Activated CD4-positive, alpha-beta T cell treated with anti-CD3 and anti-CD28 coated beads, Interleukin-2, amount 10 ng/mL, durations not matched to agents 7 days and 5 days (primary cell): ENCODE measurements at places on chromosomes 12 and 14. TPM values are rescaled to one million over a fixed set of nuclear protein-coding genes. Genes with fewer than 3 reads are reported as not detected.

DNA sequence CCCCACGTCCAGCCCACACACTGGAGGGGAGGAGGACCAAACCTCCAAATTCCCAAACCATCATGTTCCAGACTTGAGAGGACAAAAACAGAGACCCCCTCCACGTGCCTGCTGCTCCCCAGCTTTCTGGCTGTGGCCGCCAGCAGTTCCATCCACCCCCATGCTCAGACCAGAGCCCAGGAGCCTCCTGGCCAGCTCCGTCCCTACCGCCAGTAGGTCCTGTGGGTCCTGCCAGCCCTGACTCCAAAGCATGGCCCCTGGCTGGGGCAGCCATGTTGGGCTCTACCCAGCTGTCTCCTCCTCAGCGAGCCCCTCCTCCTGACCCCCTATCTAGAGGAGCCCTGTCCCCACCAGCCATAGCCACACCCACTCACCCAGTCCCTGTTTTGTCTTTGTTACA lies 227.3 kb upstream of the RTL1 start:
- peaks cover 8% of the 10 kb centered on the region for H3K27me3 ChIP-seq
- no peaks in the 10 kb centered on the region for H3K36me3 ChIP-seq
- no peak overlapping the region for H3K27ac ChIP-seq
- peaks cover 16% of the 10 kb centered on the region for H3K4me1 ChIP-seq
- DNase-seq = no peak

GRCh38 chr12:31612819-31613218 lies 21.9 kb upstream of the DENND5B start:
- no peak overlapping the region for H3K4me3 ChIP-seq
- no peak overlapping the region for H3K27ac ChIP-seq
- DNase-seq = no peak
- peaks cover 1% of the 10 kb centered on the region for H3K36me3 ChIP-seq
- no peaks in the 10 kb centered on the region for H3K4me1 ChIP-seq

DNA sequence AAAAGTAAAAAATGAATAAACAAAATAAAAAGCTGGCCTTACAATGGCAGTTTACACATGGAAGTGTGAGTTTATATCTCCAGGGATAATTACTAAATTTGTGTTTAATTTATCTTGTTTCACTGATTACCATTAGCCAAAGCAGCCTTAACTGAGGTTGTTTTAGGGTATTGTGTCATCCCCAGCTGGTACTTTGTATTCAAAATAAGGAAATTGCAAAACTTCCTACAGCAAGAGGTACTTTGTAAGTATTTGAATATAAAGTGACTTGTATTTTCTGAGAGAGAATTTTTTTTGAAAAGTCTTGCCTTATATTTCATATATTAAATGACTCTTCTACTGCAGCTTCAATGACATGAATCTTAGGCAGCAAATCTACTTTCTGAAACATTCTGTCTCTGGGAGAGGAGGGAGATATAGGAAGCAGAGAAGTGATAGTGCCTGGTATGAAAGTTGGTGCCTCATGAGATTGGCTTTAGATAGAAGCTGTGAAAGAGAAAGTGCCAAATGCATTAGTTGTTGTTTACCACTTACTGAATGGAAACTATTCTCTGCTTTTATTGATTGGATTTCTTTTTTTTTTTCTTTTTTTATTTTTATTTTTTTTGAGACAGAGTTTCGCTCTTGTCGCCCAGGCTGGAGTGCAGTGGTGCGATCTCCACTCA lies 6.7 kb downstream of the FNTB start:
- H3K36me3 ChIP-seq = peaks cover 25% of the 10 kb centered on the region
- no peaks in the 10 kb centered on the region for H3K27me3 ChIP-seq
- DNase-seq = no peak
- peaks cover 61% of the 10 kb centered on the region for H3K4me1 ChIP-seq
- no peak overlapping the region for H3K4me3 ChIP-seq
- H3K27ac ChIP-seq = peak overlapping the region; percentile 60

GRCh38 chr14:105026033-105026785 lies 5.3 kb upstream of the CDCA4 start:
- H3K4me3 ChIP-seq = no peak overlapping the region
- peak overlapping the region; percentile 77 for H3K27ac ChIP-seq
- peaks cover 2% of the 10 kb centered on the region for H3K36me3 ChIP-seq
- no peaks in the 10 kb centered on the region for H3K27me3 ChIP-seq
- peaks cover 47% of the 10 kb centered on the region for H3K4me1 ChIP-seq
- no peak for DNase-seq

DNA sequence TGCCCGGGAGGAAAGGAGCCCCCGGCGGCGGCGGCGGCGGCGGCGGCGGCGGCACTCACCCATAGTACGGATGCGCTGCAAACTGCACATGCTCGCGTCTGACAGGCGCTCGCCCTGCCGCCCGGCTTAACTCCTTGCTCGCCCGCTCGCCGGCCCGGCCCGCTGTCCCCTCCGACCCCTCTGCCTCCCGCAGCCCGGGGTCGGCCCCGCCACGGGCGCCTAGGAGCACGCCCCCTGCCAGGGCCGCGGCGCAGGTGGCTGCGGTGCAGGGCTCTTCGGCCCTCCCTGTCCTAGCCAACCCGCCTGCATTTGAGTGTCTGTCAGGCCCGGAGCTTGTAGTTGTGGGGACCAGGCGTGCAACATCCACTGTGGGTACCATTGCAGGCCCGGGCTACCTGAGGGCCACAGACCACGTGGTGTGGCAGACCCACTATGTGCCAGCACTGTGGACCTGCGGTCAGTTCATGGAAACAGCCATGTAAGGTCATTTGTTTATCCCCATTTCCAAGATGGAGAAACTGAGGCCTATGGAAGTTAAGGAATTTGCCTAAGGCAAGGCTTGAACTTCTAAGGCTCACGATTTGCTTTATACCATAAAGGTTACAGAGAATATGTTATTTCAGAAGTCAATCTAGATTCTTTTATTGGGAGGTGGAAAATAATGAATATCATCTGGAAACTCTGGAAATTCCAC lies 17.6 kb upstream of the PLEKHH1 start:
- peak overlapping the region; percentile 41 for H3K27ac ChIP-seq
- H3K4me1 ChIP-seq = peaks cover 20% of the 10 kb centered on the region
- H3K27me3 ChIP-seq = peaks cover 56% of the 10 kb centered on the region
- peak; percentile 28 for DNase-seq
- H3K4me3 ChIP-seq = peak overlapping the region; percentile 64
- no peaks in the 10 kb centered on the region for H3K36me3 ChIP-seq

DNA sequence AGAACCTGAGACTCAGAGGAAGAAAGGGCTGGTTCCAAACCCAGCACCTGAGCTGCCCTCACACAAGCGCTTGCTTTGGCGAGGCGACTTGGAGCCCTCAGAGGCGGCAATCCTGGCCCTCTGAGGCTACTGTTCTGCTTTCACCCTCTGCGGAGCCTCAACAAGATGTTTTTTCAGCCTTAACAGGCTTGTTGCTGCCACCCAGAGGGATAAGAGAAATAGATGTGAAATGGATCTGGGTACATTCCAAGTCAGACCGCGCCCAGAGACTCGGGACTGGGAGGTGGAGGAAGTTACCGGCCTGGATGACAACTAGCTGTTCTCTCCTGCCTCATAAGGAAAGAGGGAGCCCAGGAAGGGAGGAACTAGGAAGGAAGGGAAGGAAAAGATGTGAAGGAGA lies 89.6 kb downstream of the TTC7B start:
- no peaks in the 10 kb centered on the region for H3K4me1 ChIP-seq
- no peaks in the 10 kb centered on the region for H3K36me3 ChIP-seq
- no peaks in the 10 kb centered on the region for H3K27me3 ChIP-seq
- H3K27ac ChIP-seq = no peak overlapping the region

- H3K4me1 ChIP-seq = peaks cover 31% of the 10 kb centered on the region
- no peaks in the 10 kb centered on the region for H3K27me3 ChIP-seq
- H3K36me3 ChIP-seq = peaks cover 4% of the 10 kb centered on the region
- peak overlapping the region; percentile 87 for H3K27ac ChIP-seq
- H3K4me3 ChIP-seq = peak overlapping the region; percentile 83
- no peak for DNase-seq
Observed at GRCh38 chr14:39113685-39114072, 444 bp upstream of the GEMIN2 start.

GRCh38 chr12:124719231-124719630 lies 144.4 kb downstream of the SCARB1 start:
- H3K27ac ChIP-seq = no peak overlapping the region
- H3K4me3 ChIP-seq = no peak overlapping the region
- H3K4me1 ChIP-seq = peaks cover 6% of the 10 kb centered on the region
- peaks cover 4% of the 10 kb centered on the region for H3K27me3 ChIP-seq

DNA sequence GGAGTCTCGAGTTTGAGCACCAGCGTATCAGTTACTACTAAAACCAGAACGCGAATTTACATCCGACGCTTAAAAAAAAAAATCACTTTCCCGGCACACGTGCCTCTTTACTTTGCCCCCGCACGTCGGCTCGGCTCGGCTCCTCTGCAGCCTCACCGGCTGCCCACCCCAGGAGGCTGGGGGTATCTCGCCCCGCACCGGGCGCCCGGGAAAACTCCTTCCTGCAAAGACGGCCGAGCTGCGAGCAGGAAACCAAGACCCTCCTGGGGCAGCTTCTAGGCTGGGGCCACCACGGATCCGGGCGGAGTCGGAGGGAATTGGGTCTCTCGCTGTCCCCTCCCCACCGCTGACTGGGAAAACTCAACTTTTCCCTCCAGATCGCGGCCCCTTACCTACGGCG lies 610 bp downstream of the VSIG10 start:
- DNase-seq = peak; percentile 6
- H3K4me3 ChIP-seq = peak overlapping the region; percentile 80
- H3K27me3 ChIP-seq = peaks cover 18% of the 10 kb centered on the region
- H3K27ac ChIP-seq = no peak overlapping the region
- H3K4me1 ChIP-seq = peaks cover 6% of the 10 kb centered on the region

- H3K4me1 ChIP-seq = no peaks in the 10 kb centered on the region
- H3K27me3 ChIP-seq = no peaks in the 10 kb centered on the region
- H3K36me3 ChIP-seq = peaks cover 38% of the 10 kb centered on the region
- no peak for DNase-seq
Observed at GRCh38 chr14:95413289-95414215, 93.8 kb upstream of the CLMN start.

GRCh38 chr14:21184254-21184653 lies 28.4 kb upstream of the OR5AU1 start:
- no peak overlapping the region for H3K27ac ChIP-seq
- H3K27me3 ChIP-seq = peaks cover 21% of the 10 kb centered on the region
- no peak for DNase-seq
- H3K4me1 ChIP-seq = no peaks in the 10 kb centered on the region

GRCh38 chr14:105861985-105862465 lies 335.6 kb downstream of the TMEM121 start:
- H3K4me1 ChIP-seq = peaks cover 75% of the 10 kb centered on the region
- H3K36me3 ChIP-seq = peaks cover 3% of the 10 kb centered on the region
- peak overlapping the region; percentile 70 for H3K4me3 ChIP-seq
- peaks cover 6% of the 10 kb centered on the region for H3K27me3 ChIP-seq

DNA sequence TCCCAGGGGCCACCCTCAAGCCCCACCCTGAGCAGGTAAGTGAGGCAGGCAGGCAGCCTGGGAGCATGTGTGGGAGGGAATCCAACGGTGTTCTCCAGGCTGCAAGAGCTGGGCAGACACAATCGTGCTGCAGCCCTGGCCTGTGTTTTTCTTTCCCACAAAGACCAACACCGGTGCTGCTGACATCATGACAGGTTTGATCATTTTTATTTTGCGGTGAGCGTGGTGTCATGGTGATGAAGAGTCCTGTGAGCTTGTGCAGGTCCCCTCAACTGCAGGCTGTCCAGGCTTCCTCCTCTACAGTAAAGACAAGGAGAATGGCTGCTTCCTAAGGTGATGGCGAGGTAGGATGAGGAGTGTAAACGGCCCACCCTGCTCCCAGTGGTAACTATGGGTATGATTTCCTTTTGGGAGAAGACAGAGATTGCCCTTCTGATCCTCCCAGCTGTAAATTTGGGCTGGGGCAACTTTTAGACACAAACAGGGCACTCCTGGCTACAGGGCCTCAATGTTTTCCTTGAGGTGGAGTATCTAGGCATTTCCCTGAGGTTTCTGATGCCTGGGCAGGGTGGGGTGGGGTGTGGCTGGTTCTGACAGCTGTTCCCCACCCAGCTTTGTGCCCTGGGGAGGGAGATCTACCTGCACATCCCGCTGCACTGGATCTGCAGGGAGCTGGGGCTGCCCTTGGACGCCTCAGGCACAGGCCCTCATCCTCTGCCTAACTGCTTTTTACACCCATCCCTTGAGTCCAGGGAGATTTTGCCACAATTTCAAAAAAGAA lies 109.1 kb downstream of the VCPKMT start:
- peak overlapping the region; percentile 54 for H3K27ac ChIP-seq
- peaks cover 30% of the 10 kb centered on the region for H3K36me3 ChIP-seq
- H3K4me3 ChIP-seq = no peak overlapping the region
- H3K27me3 ChIP-seq = no peaks in the 10 kb centered on the region
- no peak for DNase-seq
- peaks cover 50% of the 10 kb centered on the region for H3K4me1 ChIP-seq

DNA sequence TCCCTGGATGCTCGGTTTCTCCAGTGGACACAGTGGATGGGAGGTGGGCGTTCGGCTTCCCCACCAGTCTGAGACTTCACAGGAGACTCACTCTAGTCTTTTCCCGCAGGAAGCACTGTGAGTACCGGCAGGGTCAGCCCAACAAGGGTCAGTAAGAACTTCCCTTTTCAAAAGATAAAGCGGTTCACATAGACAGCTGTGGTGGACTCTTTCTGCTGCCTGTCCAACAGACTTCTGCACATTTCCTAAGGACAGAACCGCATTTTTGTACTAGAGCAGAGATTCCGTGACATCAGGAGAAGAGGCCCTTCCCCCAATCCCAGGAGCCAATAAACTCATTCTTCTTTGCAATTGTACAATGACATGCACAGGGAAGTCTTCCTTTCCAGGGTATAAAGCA lies 10.4 kb downstream of the LTBR start:
- no peaks in the 10 kb centered on the region for H3K4me1 ChIP-seq
- no peak overlapping the region for H3K4me3 ChIP-seq
- H3K36me3 ChIP-seq = no peaks in the 10 kb centered on the region
- no peak overlapping the region for H3K27ac ChIP-seq
- no peak for DNase-seq

- H3K36me3 ChIP-seq = no peaks in the 10 kb centered on the region
- H3K4me1 ChIP-seq = no peaks in the 10 kb centered on the region
- no peak for DNase-seq
- no peak overlapping the region for H3K27ac ChIP-seq
- no peaks in the 10 kb centered on the region for H3K27me3 ChIP-seq
Observed at GRCh38 chr14:104283197-104284106, 145.1 kb downstream of the KIF26A start.

DNA sequence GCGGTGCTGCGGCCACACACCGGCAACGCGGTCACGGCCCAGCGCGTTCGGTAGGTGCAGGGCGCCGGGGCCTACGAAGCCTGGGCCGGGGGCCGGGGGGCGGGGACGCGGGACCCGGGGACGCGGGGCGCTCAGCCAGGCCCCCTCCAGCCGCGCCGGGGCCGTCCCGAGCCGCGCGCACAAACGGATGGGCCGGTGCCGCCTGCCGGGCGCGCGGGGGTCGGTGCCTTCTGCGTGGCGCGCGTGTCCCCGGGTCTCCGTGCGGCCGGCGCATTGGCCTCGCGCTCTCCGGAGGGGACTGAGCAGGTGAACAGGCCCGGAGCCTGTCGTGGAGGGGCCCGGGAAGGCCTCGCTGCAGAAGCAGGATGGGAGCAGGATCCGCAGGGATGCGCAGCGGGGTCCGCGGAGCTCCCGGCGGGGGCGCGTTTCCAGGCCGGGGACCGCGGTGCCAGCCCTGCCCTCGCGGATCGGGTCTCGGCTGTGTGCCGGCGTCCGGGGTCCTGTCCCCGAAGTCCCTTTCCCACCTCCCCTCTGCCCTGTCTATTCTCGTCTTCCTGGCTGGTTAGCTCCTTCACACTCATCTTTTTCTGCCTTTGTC lies 421 bp downstream of the GLT1D1 start:
- H3K27me3 ChIP-seq = peaks cover 37% of the 10 kb centered on the region
- no peaks in the 10 kb centered on the region for H3K36me3 ChIP-seq
- H3K27ac ChIP-seq = no peak overlapping the region
- H3K4me3 ChIP-seq = peak overlapping the region; percentile 1
- DNase-seq = no peak

The TMEM253 gene
- not detected for total RNA-seq

The VWF gene
- not detected for total RNA-seq

The MYF6 gene
- not detected for total RNA-seq

The SLC5A8 gene
- total RNA-seq = not detected

The RNASE3 gene
- not detected for total RNA-seq
